Effector memory CD8-positive, alpha-beta T cell (primary cell): ENCODE measurements at places on chromosomes 7 and 10.

- H3K27me3 ChIP-seq = no peaks in the 10 kb centered on the region
- H3K36me3 ChIP-seq = peaks cover 16% of the 10 kb centered on the region
- no peak for DNase-seq
- no peak overlapping the region for H3K27ac ChIP-seq
Measured at GRCh38 chr7:76002139-76002538, 7.7 kb upstream of the TMEM120A start.

GRCh38 chr7:52705768-52706167 lies 329.7 kb upstream of the POM121L12 start:
- DNase-seq = no peak
- H3K27me3 ChIP-seq = no peaks in the 10 kb centered on the region
- no peaks in the 10 kb centered on the region for H3K36me3 ChIP-seq

DNA sequence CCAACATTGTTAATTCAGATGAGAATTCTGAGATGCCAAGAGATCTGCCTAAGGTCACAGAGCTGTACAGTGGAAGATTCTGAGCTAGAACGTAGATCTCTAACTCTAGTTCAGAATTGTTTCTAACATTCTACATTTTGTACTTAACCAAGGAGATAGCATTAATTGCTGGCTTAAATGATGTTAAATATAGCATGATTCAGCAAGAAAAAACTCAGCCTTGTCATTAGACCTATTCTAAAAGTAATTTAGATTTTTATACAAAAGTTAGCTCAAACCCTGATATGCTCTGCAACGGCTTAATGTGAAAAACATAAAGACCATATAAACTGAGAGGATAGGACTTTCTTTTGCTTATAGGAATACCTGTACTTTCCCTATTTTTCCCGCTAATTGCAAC lies 3.4 kb upstream of the CCDC71L start:
- no peak overlapping the region for H3K4me3 ChIP-seq
- peaks cover 5% of the 10 kb centered on the region for H3K36me3 ChIP-seq
- DNase-seq = no peak
- peak overlapping the region; percentile 23 for H3K27ac ChIP-seq
- peaks cover 9% of the 10 kb centered on the region for H3K4me1 ChIP-seq

GRCh38 chr7:158850545-158851102 lies 5.7 kb upstream of the DYNC2I1 start:
- DNase-seq = no peak
- no peak overlapping the region for H3K4me3 ChIP-seq
- H3K27ac ChIP-seq = no peak overlapping the region
- peaks cover 3% of the 10 kb centered on the region for H3K36me3 ChIP-seq
- peaks cover 15% of the 10 kb centered on the region for H3K4me1 ChIP-seq

DNA sequence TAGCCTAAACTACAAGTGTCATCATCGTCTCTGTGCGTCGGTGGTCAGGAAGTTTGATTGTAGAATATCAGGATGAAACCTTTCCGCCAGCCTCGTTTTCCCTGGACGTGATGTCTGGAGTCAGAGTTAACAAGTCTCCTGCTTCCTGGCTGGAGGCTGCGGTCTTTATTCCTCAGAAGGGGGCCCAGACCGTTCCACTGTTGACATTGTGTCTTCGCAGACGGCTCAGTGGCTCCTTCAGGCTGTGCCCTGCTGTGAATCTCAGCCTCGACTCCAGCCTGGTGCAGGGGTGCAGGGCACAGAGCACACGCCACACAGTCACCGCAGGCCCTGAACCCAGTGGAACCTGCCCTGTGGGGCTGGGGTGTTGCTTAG lies 37.2 kb upstream of the INSIG1 start:
- no peak overlapping the region for H3K4me3 ChIP-seq
- H3K36me3 ChIP-seq = no peaks in the 10 kb centered on the region
- H3K27ac ChIP-seq = no peak overlapping the region
- no peaks in the 10 kb centered on the region for H3K4me1 ChIP-seq
- no peak for DNase-seq

- no peak overlapping the region for H3K27ac ChIP-seq
- no peaks in the 10 kb centered on the region for H3K36me3 ChIP-seq
- no peak for DNase-seq
- H3K4me1 ChIP-seq = no peaks in the 10 kb centered on the region
- peaks cover 4% of the 10 kb centered on the region for H3K27me3 ChIP-seq
- no peak overlapping the region for H3K4me3 ChIP-seq
Measured at GRCh38 chr10:110488332-110488681, 9.4 kb upstream of the DUSP5 start.

GRCh38 chr7:911791-912480 lies 35.6 kb downstream of the GET4 start:
- peaks cover 12% of the 10 kb centered on the region for H3K4me1 ChIP-seq
- H3K4me3 ChIP-seq = no peak overlapping the region
- H3K27me3 ChIP-seq = no peaks in the 10 kb centered on the region
- no peak for DNase-seq
- H3K27ac ChIP-seq = peak overlapping the region; percentile 60
- peaks cover 16% of the 10 kb centered on the region for H3K36me3 ChIP-seq

- H3K4me3 ChIP-seq = no peak overlapping the region
- no peaks in the 10 kb centered on the region for H3K4me1 ChIP-seq
- H3K36me3 ChIP-seq = no peaks in the 10 kb centered on the region
- H3K27me3 ChIP-seq = no peaks in the 10 kb centered on the region
- DNase-seq = no peak
Measured at GRCh38 chr7:11506417-11506816, 325.6 kb downstream of the THSD7A start.
